ENCODE measurements at places on chromosomes 5 and 9.

GRCh38 chr9:135302329-135303279 lies 177.0 kb upstream of the PPP1R26 start:
- DNase-seq, result no peak

GRCh38 chr5:10576121-10576789 lies 12.4 kb downstream of the ANKRD33B start:
- DNase-seq, result no peak

DNA sequence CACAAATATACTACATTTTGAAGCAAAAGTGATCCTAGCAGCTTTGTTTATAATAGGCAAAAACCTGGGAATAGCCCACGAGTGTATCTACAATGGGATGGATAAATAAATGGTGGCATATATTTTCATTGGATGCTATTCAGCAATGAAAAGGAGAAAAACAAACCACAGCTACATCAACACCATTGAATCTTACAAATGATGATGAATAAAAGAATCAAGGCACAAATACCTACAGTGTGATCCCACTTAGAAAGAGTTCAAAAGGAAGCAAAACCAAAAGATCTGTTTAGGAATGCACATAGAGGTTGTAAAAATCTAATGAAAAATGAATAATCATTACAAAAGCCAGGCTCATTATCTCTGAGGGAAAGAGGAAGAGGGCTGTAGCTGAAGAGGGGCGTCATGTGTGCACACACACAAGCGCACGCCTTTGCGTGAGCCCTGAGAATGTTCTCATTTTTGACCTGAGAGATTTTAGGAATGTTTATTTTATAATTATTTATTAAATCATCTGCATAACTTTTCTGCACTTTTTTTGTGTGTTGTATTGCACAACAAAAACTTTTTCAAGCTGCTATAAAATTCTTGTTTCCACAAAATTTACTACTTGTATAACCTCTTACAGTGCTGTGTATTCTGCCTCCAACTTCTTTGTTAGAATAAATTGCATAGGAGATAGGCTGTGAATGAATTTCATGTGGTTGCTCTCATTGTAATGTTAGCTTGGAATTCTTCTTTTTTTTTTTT lies 5.9 kb upstream of the RHOBTB3 start:
- no peak for DNase-seq

DNA sequence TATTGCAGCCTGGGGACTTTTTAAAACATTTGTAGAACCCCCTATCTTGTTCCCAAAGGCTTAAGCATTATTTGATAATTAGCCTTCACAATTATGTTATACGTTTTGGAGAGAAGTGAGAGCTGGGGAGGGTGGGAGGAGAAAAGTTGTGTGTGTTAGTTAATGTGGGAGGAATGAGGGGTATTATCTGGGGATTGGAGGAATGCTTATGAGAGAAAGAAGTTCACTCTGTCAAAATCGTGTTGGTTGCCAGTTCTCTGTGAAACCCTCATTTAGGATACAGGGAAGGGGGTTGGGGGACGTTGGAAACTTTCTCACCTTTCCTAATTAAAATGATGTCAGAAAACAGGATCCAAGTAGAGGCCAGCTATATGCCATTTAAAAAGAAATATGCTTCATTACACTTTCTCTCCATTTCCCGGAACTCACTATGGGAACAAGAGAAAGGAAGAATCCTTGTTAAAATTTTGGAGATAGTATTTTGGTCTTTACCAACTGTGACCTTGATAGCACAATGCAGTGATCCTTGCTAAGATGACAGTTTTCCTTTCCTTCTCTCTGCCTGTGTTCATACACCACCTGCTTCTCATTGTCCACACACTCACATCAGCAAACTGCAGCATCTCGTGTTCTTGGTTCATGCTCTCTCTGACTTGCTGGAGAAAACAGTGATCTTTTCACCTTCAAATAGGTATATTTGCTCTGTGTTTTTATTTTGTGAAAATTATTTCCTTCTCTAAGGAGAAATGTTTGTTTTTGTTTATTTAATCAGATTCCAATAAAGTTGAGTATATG lies 336.7 kb upstream of the CLINT1 start:
- DNase-seq, result no peak

DNA sequence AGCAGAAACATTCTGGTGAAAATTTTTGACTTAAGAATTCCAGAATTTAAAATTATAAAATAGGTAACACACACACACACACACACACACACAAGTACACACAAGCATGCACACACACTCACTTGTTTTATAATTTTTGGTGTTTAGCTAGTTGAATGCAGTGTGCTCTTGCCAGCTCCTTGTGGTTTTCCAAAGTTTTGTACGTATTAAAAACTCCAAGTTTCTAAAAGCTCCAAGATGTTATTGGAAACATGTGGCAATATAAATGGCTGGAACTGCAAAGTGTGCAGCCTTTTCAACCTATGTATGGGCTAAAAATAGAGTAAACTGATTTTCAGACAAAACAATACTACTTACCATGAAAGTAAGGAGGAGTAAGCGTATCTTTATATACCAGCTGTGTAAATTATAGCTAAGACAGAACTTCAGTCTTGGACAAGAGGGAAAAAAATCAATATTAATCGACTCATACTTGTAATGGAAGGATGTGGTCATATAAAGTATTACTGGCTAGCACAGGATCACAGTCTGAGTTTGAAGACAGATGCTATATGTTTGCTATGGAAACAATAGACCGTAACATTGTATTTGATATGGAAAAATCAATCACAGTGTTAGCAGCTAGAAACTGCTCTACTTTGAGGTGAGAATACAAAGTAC lies 727.1 kb upstream of the GRAMD2B start:
- DNase-seq, result no peak

GRCh38 chr5:14439087-14439871 lies 142.3 kb upstream of the OTULINL start:
- DNase-seq, result no peak

Measured in activated CD4-positive, alpha-beta T cell treated with anti-CD3 and anti-CD28 coated beads, Interleukin-2, Interleukin-4, amounts not matched to agents 100 ng/mL and 50 ng/mL, durations not matched to agents 16 hours and 8 hours (primary cell).